Frontal cortex (tissue), 4 donors: ENCODE measurements at places on chromosomes 7 and 10. TPM values are rescaled to one million over a fixed set of nuclear protein-coding genes. Genes with fewer than 3 reads are reported as not detected.

Gene PRR15
- total RNA-seq, result 0.41 TPM

DNA sequence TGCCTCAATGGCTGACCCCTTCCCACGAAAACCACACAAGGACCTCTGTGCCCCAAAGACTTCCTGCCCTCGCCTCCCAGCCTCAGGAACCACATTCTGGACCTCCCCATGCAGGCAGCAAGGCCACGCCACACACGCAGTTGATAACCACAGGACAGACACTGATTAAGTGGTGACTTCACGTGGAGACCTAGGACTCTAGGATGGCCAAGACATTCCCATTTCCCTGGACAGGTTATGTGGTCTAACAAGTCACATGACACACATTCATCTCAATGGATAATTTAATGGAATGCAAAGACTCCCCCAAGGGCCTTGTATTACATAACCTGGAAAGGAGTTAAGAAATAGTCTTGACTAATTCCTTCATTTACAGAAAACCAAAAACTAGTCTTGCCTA lies 110.2 kb downstream of the LARP4B start:
- DNase-seq, result no peak

Gene HKDC1
- 0.41 TPM for total RNA-seq

- no peak for DNase-seq
These were observed 745.8 kb downstream of the CNTNAP2 start for GRCh38 chr7:146862415-146862814.

DNA sequence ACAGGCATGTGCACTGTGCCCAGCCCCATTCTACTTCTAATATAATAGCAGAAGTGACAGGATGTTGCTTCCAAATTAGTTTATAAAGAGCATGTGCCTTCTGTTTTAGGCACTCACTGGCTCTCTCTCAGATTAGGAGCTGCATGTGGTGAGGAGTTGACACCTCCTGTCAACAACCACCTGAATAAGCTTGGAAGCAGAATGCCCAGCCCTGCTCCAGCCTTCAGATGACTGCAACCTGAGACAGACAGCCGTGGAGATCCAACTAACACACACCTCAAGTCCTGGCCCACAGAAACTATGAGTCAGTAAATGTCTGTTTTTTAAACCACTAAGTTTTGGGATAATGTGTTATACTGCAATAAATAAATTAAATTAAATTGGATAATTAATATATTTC lies 54.5 kb downstream of the PARD3 start:
- DNase-seq, result no peak

DNA sequence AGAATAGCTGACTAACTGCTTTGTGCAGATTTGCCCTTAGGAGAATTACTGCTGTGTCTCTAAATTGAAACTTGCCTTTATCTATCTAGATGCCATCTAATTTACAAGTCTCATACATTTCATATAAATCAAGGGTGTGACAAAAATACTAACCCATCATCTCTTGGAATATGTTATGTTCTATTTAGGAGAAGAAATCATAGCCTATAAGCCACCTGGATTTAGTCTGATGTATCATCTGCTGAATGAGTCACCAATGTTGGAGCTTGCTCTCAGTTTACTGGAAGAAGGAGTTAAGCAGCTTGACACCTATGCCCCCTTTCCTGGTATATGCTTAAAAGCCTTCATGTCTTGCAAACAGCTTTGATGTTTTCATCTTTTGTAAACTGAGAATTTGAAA lies 43.5 kb downstream of the NUP205 start:
- no peak for DNase-seq

GRCh38 chr10:98236862-98237261 lies 31.1 kb downstream of the LOXL4 start:
- DNase-seq, result no peak

Gene SP8
- 4.5 TPM for total RNA-seq
